ENCODE measurements at places on chromosomes 7 and 10.

DNA sequence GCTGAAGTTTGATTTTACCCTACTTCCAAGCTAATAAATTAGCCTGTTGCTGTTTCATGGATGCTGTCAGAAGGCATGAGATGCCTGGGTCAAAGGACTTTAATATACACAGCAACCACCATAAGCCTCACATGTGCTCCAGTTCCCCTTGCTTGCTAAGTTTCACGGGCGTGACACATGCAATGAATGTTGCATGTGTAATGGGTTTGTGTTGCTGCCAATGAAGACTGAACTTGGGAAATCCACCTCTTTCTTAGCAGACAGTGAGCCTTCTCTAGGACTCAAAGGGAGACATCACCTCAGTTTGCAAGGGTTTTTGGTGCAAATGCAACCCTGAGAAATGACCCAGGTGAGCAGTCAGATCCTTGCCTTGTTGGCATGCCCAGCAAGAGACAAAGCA lies 505.5 kb upstream of the PODXL start:
- DNase-seq: no peak

DNA sequence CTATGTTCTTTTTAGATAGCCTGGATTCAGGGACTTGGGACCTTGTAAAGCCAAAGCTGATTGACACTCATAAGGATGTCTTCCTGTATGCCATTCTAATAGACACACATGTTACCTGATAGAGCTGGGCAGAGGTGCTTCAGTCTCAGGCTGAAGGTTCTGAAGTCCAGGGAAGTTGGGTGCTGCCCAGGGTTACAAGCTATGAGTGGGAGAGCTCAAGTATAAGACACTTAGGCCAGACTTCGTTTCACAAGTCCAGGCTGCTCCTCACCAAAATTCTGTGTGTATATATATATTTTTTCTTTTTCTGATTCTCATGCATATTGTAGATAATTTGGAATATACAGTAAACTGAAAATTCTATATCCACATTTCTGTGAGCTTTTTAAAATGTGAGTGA lies 144.2 kb downstream of the HDAC9 start:
- DNase-seq: no peak

DNA sequence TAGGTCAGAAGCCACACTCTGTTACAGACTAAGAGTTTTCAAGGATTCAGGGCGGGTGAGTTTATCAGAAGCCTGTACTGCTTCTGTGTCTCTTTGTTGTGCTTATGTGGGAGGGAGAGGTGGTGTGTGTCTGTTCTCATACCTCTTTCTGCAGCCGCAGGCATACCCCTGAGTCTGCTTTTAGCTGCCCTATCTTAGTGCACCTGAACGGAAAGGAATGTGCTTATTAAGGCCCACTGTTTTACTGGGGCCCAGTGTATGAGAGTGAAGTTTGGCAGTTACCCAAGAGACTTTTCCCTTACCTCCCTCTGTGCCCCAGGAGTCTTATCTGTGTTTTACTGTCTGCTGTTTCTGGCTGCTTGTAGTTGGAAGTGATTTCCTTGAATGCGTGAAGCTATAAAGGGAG lies 104.3 kb downstream of the TYW1 start:
- DNase-seq: no peak

DNA sequence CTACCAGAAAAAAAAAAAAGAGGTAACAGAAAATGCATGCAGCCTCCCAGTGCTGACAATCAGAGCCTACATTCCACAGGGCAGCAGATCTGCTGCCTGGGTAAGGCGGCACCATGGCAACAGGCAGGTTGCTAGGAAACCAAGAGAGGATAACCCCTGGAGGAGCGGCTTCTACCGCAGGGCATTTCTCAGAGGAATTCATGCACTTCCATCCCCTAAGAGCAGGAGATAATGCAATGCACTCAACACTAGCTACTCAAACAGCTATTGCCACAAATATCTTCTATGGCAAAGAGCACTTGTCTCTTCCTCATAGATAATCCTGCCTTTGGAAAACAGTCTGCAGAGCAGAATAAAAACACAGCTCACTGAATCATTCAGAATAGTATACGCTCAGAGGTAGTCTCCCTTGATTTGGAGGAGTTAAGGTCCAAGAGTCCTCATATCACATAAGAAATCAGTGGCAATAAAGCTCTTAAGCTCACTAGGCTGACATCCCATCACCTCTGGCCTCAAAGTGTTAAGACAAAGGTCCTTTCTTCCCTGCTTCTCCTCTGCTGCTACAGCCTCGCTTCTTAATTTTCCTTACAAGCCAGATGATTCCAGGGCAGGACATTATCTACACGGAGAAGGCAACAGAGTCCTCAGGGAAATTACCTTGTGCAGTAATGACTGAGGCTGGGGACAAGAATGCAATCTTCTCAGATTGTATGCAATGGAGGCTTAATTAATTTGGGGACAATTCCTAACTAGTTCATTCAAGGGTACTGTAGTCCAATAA lies 10.7 kb downstream of the PSAP start:
- no peak for DNase-seq

- DNase-seq: no peak
Measured at GRCh38 chr7:149790146-149790548, 16.8 kb upstream of the ZNF467 start.

DNA sequence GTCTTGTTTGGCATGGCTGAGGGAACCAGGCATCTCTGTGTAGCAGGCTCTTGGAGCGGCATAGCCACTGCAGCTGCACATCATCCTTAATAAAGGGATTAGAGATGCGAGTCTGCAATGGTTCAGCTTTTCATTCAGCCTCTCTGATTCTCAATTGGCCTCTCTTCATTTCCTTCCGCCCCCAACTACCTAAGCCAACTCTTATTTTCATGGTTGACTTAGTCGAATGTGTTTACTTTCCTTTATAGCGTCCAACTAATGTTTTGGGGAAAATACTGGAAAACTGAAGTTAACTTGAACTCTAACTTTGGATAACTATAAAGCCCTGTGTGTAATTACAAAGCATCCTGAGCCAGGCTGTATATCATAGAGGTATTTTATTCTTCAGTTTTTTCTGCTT lies 202.2 kb upstream of the KIAA1217 start:
- no peak for DNase-seq

- DNase-seq: no peak
Measured at GRCh38 chr7:159328096-159328495, 183.4 kb upstream of the VIPR2 start.

- no peak for DNase-seq
Measured at GRCh38 chr10:129956876-129957673, 7.0 kb downstream of the EBF3 start.

- no peak for DNase-seq
Measured at GRCh38 chr10:132279873-132280645, 27.7 kb downstream of the STK32C start.

DNA sequence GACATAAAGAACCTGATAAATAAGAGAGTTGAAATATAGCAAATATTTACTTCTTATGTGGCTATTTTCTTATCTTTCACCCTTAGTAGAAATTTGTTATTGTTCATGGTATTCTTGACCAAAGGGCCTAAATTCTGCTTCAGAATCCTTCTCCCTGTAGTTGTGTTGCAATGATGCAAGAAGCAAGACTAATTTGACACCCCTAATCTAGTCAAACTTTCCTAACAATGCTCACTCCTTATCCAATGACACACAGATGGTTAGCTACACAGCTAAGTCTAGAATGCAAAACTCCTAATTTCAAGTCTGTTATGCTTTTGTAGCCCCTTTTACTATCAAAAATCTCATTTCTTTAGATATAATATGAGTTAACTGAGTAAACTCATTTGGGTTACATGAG lies 56.1 kb downstream of the TWIST1 start:
- no peak for DNase-seq

- DNase-seq: no peak
Measured at GRCh38 chr10:116785867-116786266, 43.5 kb upstream of the HSPA12A start.

DNA sequence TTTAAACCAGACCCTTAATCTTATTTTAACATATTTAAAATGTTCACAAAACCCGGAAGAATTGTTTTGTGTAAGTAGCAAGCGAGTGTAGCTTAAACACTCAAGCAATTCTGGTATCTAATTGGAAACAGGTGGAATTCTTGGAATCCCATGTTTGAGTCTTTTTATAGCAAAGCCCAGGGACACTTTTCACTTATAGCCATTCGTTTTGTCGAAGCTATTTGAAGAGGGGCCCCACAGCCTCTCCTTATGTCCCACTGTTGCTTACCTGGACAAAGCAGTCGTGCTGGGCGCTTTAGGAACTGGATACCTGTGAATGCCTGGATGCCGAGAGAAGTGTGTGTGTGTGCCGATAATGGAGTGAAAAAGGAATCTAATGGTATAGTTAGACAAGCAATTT lies 3.3 kb downstream of the CUX1 start:
- no peak for DNase-seq

GRCh38 chr10:5361966-5362365 lies 2.8 kb upstream of the UCN3 start:
- DNase-seq: no peak

DNA sequence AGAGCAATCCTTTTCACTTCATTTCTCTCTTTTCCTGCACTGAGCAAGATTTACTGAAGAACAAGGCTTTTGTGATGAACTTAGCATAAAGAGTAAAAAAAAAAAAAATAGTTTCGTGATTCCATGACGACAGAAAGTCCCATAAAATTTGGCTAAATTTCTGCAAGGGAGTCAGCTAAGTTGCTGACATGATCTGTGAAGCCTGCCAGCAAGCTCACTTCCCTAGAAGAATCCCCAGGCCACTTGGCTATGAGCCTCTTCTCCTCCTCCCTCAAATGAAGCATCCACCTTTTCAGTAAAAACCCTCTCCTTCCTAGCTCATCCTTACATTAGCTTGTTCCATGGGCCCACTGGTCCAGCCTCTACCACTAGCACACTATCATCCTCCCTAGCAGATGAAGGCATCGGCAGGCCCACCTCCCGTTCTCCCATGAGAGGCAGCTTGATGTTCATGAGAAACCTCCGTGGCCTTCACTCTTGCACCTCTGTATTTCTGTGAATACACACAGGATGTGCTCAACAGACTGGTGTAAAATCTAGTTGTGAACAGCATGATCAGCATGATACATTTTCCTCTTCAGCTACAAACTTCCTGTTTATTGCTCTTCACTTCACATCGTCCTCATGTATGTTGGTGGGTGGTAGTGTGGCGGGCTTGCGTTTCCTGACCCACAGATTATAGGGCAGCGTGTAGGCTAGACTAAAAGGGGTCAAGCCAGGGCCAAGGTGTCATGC lies 30.9 kb downstream of the GIMAP8 start:
- no peak for DNase-seq

Measured in GDM1 (cell line).